Epithelial cell of proximal tubule (primary cell): ENCODE measurements at places on chromosomes 7 and 10. TPM values are rescaled to one million over a fixed set of nuclear protein-coding genes. Genes with fewer than 3 reads are reported as not detected.

Gene ZSCAN21
- 2.4 and 10.7 TPM in 2 replicates for total RNA-seq

Gene SDHAF3
- total RNA-seq: 17.8 and 26.5 TPM in 2 replicates

DNA sequence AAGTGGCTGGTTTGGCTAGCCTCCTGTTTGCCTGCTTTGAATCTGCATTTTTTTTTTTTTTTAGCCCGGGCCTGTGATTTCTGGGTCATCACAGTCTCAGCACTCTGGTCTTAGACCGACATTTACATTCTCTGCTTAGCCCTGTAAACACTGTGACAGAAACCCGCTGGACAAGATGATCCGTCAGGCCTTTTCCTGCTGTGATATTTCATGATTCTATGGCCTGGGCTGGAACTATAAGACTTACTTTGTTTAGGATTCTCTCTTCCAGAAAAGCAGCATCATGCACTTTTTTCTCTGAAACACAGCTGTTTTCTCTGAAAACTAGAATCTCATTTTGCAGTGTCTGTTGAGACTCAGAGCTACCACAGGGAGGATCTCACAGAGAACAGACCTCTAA is 705.5 kb downstream of the GRID1 start:
- DNase-seq: no peak

DNA sequence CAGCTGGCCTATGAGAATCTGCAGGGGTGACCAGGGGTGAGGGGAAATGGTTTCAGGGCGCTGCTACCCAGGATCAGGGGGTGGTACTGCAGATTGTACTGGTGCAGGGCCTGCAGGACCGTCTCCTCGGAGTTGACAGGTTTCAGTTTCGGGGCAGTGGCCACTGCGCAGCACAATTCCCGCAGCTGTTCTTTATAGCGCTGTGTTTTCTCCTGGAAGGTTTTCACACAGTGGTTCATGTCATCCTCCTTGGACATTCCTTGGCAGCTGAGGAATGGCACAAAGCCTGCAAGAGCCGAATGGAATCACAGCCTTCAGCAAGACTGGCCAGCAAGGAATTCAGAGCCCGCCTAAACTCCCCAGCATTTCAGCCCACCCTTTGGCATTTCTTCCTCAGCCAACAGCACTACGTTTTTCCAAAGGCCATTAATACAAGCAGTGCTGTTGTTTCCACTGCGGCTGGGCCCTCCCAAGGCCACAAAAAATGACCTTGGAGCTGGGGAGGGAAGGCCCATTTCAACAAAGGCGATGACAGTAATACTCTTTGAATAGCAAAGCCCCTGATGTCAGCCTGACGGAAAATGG is 44.9 kb downstream of the PNLIPRP2 start:
- DNase-seq: no peak

- no peak for DNase-seq
Measured at GRCh38 chr10:124125305-124126116, 32.1 kb upstream of the CHST15 start.

- DNase-seq: no peak
Measured at GRCh38 chr10:17655009-17655408, 11.1 kb downstream of the STAM start.

- DNase-seq: no peak
Measured at GRCh38 chr10:70674560-70675495, 2.5 kb downstream of the ADAMTS14 start.

DNA sequence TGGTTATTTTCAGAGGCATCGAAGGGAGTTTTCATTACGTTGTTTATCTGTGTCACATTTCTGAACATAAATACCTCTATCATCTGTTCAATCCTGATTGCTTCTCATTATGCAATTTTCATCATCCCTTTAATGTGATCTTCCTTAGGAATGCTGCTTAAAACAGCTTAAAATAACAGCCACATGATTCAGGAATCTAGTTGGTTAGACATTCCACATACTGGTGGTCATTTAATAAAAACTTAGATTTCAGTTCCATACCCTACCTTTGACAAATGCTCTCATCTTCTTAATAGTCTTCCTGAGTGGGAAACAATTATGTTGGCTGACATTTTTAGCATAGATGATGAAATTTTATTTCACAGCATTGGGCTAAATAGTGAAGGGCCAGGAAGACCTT is 191.3 kb upstream of the CDCA7L start:
- DNase-seq: no peak

DNA sequence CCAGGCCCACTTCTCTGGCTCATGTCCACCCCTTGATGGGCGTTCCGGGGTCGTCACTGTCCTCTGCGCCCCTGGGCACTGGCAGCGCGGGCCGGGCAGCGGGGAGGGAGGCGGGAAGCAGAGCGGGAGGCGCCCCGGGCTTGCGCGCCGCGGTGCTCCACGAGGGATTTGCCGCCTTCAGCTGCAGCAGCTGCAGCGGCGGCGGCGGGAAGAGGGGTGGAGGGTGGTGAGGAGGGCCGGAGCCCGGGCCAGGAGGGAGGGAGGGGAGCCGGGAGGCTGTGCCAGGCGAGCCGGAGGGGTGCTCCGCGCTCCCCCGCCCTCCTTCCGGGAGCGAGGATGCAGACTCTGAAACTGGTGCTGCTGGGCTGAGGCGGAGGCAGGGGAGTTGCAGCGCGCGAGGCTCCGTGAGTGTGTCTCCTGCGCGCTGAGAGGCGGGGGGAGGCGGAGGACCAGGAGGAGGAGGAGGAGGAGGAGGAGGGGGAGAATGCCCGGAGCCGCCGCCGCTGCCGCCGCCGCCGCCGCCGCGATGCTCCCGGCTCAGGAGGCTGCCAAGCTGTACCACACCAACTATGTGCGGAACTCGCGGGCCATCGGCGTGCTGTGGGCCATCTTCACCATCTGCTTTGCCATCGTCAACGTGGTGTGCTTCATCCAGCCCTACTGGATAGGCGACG is at the start of gene LHFPL3:
Gene LHFPL3 (plus strand): TSS at position 308 of the 674 bp plus-strand sequence.
- no peak for DNase-seq

DNA sequence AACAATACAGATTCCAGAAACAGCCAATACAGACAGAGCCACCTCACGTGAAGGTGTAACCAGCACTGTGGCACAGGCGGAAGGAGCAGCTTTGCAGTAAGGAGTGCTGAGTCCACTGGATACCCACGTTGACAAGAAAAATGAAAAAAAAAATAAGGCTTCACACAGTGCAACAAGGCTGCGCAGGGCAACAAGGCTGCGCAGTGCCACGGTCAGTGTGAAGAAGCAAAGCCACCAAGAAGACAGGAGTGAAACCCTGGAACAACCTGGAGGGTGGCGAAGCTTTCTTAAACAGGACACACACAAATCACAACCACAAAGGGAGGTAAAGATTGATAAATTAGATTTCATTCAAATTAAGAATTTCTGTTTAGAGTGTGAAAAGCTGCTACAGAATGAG is 204.0 kb downstream of the MAD1L1 start:
- no peak for DNase-seq
